ENCODE measurements at places on chromosomes 2 and 18.

- DNase-seq, result no peak
These were observed 77.0 kb downstream of the ANTXR1 start for GRCh38 chr2:69089998-69090397.

GRCh38 chr18:51235009-51235789 is 37.7 kb upstream of the MEX3C start:
- DNase-seq, result no peak

DNA sequence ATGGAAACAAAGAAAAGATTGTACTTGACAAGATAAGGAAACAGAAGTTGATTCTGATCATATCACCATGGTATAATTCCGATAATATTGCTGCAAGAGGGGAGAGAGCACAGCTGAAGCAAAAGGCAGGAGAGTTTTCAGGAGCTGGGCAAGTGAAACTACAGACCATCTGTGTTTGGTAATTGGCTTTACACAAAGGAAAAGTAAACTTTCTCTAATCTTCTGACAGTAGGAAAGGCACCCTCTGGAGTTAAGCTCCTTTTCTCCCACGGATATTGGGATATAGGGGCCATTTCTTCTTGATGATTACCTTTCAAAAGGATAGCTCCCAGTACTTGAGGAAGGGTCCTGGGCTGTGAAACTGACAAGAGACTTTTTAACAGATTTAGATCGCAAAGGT is 29.9 kb upstream of the REG3A start:
- DNase-seq, result no peak

- DNase-seq, result no peak
These were observed 351.6 kb downstream of the EIPR1 start for GRCh38 chr2:3025984-3026383.

GRCh38 chr18:42707080-42707479 is 408.4 kb downstream of the RIT2 start:
- DNase-seq, result no peak

DNA sequence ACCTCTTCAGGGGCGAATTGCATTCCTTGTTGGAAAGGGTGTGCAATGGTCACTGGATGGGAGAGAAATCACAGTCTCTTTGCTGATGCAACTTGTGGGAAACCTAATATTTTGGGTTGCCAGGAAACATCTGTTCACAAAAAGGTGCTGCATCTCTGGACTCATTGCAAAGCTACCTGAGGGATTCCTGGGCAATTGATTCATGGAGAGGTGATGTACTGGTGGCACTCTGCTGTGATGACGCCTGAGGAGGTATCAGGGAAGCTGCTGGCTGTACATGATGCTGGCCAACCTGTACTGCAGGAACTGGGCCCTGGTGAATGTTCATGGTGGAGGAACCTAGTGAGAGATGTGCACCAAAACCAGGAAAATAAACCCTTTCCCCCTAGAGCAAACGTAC is 516.0 kb upstream of the SPHKAP start:
- DNase-seq, result no peak

Measured in pulmonary artery endothelial cell (primary cell).